ENCODE measurements at places on chromosomes 7 and 10.
A peak's percentile ranks its signal among the peaks of the same experiment; 100 is the strongest.

DNA sequence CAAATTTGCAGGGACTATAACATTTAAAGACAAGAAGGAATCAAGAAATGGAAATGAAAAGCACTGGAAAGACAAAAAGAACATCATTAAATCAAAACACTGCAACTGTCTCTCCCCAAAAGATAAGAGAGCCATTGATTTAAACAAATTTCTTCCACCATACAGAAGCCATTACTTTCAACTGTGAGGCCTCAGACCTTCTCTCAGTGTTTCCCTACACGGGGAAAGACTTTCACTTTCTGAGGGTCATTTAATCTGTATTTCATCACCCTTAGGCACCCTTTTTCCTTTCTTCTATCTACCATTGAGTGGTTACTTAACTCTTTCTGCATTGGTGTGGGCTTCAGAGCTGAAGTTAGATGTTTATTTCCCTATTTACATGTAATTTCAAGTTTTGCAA lies 47.5 kb downstream of the CCDC172 start:
- no peak for DNase-seq

- DNase-seq: no peak
Measured at GRCh38 chr10:3167611-3168330, 4.8 kb downstream of the PITRM1 start.

DNA sequence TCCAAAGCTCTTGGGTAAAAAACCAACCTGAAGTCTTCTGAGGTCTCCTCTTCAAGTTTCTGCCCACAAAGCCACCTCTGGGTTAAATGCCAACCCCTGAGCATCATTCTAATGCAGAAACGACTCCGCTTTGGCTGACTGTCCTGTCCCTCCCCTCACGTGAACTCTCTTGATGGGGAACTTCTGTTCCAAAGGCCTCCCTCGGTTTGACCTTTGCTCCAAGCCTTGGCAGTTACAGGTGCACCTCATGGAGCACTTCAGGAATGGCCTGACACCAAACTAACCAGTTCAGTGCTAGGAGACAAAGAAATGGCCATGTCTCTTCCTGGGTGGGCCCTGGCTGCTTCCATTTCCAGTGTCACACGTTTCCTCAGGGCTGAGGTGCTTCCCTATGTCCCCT lies 20.0 kb downstream of the CAMK2G start:
- DNase-seq: no peak

DNA sequence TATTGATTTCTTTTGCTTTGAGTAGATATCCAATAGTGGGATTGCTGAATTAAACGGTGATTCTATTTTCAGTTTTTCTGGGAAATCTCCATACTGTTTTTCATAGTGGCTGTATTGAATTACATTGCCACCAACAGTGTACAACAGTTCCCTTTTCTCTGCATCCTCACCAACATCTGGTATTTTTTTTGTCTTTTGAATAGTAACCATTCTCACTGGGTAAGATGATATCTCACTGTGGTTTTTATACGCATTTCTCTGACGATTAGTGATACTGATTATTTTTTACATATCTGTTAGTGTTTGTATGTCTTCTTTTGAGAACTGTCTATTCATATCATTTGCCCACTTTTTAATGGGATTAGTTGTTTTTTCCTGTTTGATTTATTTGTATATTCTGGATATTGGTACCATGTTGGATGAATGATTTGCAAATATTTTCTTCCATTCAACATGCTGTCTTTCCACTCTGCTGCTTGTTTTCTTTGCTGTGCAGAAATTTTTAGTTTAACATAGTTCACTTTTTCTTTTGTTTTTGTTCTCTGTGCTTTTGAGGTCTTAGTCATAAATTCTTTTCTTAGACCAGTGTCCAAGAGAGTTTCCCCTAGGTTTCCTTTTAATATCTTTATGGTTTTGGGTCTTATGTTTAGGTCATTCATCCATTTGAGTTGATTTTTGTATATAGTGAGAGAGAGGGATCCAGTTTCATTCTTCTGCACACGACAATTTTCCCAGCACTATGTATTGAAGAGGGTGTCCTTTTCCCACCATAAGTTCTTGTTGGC lies 584.7 kb downstream of the PHTF2 start:
- no peak for DNase-seq

GRCh38 chr7:112020800-112021199 lies 185.4 kb downstream of the DOCK4 start:
- DNase-seq: no peak

- no peak for DNase-seq
Measured at GRCh38 chr10:132117636-132118190, 52.0 kb downstream of the JAKMIP3 start.

DNA sequence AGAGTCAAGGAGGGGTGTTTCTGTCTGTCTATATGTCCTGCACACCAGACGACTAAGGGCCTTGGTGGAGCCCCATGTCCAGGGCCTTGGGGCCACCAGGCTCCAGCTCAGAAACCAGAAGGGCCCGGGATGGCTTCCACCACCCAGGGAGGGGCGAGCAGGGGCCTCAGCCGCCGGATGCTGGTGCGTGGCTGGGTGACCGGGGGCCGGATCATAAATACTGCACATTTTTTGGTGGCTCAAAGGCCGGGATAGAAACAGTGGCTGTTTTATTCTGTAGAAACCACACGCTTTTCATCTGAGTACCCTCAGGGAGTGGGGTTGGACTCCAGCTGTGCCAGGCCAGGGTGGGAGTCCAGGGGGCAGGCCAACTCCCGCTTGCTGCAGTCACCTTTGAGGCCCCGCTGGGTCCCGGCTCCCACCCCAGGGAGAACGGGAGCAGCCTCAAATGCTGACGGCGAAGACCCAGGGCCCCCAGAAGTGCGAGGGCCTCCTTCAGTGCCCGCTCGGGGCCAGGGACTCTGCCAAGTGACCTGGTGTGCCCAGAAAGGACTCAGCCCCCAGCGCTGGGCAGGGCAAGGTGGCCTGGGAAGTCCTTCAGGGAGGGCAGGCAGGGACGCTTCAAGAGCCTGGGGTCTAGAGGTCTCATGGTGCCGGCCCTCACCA lies 28.2 kb downstream of the PDGFA start:
- no peak for DNase-seq

- peak; percentile 87 for DNase-seq
Measured at GRCh38 chr10:100373298-100374199, 26.5 kb downstream of the SCD start.

GRCh38 chr7:37110660-37111424 lies 337.8 kb downstream of the ELMO1 start:
- DNase-seq: no peak

DNA sequence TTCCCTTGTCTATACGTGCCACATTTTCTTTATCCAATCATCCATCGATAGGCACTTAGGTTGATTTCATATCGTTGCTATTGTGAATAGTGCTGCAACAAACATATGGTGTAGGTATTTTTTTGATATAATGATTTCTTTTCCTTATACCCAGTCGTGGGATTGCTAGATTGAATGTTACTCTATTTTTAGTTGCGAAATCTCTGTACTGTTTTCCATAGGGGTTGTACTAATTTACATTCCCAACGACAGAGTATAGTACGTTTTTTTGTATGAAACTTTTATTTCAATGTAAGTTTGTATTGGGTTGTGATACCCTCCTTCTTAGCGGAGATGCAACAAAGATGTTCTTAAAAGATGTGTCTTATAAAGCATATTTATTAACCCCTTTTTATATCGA lies 30.0 kb downstream of the AKR1B1 start:
- no peak for DNase-seq

- no peak for DNase-seq
Measured at GRCh38 chr10:131621784-131622624, 278.8 kb upstream of the PPP2R2D start.

- DNase-seq: no peak
Measured at GRCh38 chr7:104895522-104896236, 118.3 kb upstream of the KMT2E start.

DNA sequence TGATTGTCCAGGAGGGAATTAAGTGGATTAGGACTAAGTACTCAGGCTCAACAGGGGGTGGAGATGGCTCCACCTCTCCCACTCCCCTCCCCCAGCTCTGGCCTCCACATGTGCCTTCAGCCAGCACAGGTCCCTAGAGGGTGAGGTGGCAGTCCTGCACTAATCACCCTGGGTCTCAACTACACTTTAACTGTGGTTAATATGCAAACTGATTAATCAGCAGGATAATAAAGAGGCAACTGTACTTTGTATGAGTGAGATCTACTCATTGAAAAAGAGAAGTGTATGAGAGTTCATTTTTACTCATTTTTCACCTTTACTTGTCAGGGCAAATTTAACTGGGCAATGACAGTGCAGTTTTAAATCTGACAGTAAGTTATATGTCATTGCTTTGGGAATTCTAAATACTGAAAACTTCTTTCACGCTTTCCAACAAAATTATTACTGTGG lies 223.8 kb upstream of the CCDC6 start:
- no peak for DNase-seq

DNA sequence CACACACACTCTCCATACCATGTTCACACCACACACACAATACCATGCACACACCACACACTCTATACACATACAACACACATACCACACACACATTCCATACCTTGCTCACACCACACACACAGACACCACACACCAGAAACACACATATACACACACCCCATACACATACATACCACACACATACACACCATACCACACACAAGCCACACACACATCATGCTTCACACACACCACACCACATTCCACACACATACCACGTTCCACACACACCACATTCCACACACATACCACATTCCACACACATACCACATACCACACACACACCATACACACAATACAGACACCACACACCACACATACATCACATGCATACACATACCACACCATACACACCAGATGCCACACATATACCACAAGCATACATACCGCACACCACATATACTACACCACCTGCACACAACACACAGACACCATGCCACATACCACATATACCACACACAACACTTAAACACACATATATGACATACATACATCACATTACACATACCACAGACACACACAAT lies 282.7 kb downstream of the POU6F2 start:
- DNase-seq: no peak

- no peak for DNase-seq
Measured at GRCh38 chr7:97851683-97852082, 20.5 kb downstream of the ASNS start.

DNA sequence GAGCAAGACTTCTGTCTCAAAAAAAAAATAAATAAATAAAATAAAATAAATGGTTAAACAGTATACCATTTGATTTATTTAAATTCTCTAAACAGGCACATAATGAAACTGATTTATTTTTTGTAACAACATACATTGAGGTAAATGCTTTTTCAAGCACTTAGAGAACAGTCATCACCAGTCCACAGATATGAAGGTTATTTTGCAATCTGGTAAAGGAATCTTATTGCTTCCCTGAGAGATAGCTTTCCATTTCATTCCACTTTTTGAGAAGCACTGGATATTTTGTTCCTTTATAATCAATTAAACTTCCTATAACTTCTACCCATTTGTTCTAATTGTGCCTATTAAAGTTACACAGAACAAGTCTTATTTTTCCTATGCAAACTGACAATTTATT lies 5.2 kb downstream of the CEP55 start:
- DNase-seq: no peak

GRCh38 chr7:10706875-10707493 lies 266.7 kb upstream of the PHF14 start:
- DNase-seq: no peak

DNA sequence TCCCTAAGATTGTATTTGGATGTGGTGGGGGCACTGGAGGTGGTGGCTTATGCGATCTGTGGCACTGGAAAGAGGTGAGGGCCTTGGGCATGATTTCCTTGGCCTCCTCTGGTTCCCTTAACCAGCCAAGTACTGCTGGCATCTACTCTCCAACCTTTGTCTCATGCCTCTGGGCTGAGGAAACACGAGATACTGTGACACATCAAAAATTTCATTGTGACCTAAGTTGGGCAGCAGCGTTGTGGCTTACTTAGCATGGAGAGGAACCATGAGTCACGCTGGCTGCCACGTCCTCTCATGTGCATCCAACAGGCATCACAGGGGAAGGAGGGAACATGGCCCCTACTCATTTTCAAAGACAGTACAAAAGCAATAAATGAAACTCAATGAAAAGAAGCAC lies 29.7 kb upstream of the GSDME start:
- no peak for DNase-seq

- no peak for DNase-seq
Measured at GRCh38 chr7:69681181-69681580, 82.9 kb downstream of the AUTS2 start.

GRCh38 chr7:98202367-98203195 lies 8.7 kb upstream of the BHLHA15 start:
- peak; percentile 94 for DNase-seq

DNA sequence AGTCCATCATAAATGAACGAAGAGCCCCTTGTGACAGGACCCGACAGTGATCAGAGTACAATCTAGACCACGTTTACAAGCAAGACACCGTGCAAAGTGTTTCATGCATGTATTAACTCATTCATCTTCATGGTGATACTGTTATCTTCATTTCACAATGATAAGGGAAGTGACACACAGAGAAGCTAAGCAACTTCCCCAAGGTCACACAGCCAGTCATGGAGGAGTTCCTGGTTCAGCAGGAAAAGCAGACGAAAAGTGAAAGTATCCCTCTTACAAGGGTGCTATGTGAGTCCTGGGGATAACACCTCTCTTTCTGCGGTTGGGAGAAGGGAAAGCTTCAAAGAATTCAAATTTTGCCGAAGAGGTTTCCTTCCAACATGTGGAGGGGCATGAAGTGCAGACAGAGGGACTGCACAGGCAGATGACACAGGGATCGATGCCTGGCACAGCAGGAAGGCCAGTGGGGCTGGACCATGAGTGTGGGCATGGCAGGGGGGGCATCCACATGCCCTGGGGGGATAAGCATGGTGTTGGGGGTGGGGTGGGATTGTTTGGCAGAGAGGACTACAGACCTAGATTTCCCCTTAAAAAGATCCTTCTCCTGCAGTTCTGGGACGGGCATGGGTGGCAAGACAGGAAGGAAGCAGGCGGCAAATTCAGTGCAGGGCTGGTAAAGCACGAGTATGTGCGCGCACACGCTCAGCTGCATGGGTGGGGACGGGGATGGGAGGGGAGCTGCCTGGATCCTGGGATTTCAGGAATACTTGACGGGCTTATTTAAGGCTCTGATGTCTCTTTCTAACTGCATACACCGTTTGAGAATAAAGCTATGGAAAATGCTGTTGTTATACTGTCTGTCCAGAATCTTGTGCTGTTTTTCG lies 33.5 kb upstream of the DDC start:
- no peak for DNase-seq

DNA sequence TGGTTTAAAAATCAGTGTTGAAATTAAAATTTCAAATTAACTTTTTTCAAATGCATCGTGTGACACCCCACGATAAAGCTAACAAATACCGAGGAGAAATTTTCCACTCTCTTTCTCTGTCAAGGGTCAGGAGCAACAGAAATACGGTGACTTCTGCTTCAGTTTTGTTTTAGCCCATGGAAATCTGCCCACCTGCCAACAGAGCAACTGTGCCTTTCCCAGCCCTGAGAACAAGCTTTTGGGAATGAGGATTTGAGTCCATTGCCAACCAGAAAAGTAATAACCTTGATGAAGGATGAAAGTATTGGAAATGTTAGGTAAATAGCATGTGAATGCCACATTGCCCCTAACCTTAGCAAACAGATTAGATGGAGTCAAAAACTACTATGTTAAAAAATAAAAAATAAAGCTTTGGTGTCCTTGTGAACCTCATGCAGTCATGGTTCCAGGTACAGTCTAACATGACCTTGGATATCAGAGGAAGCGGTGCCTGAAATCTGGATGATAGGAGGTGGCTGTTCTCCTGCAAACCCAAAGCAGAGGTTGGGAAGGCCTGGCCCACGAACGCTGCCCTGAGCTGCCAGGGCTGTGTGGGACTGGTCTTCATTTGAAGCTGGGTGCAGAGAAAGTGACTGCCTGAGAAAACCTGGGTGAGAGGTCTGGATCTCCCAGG lies 296.8 kb downstream of the ELMO1 start:
- no peak for DNase-seq

Data from naive B cell (primary cell).